ENCODE measurements at places on chromosomes 7 and 10. TPM values are rescaled to one million over a fixed set of nuclear protein-coding genes. Genes with fewer than 3 reads are reported as not detected.
A peak's percentile ranks its signal among the peaks of the same experiment; 100 is the strongest.

GRCh38 chr10:132893090-132893489 is 49.3 kb downstream of the CFAP46 start:
- DNase-seq, result peak; percentile 38

GRCh38 chr10:124152139-124153022 is 59.0 kb upstream of the CHST15 start:
- no peak for DNase-seq

DNA sequence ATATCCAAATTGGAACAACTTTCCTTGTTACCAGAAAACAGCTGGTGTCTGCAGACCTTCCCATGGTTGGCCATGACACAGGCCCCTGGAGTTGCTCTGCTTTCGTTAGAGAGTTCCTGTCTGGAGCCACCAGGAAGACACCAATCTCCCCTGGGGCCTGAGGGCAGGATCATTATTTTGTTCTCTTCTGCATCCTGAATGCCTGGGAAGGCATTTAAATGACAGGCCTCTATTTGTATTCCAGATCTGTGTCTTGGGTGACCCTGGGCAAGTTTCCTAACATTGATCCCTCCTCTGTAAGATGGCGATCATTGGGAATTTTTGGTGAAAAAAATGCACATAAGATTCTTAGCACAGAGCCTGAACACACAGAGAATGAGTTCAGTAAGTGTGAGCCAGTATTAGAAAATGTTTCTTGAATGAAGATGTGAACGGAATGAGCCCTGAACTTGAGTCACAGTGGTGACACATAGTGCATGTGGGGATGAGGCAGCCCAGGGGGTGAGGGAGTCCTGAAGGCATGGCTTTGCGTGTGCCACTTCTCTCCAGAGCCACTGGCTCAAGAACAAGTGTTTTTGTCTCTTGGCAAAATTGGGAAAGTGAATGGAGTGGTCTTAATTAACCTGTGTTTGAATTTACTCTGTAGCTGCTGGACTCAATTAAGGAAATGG is 28.4 kb downstream of the BMPER start:
- no peak for DNase-seq

- DNase-seq, result no peak
Measured at GRCh38 chr10:71193516-71193915, 18.9 kb upstream of the UNC5B start.

- DNase-seq, result no peak
Measured at GRCh38 chr7:150787321-150788281, 12.6 kb downstream of the TMEM176B start.

GRCh38 chr10:71383972-71384687 is 12.6 kb upstream of the CDH23 start:
- peak; percentile 87 for DNase-seq

The NANOS1 gene
- 4.4 TPM for total RNA-seq

The RPA3 gene
- total RNA-seq, result 22.9 TPM

GRCh38 chr10:117746541-117747448 is 204.2 kb downstream of the EMX2 start:
- no peak for DNase-seq

DNA sequence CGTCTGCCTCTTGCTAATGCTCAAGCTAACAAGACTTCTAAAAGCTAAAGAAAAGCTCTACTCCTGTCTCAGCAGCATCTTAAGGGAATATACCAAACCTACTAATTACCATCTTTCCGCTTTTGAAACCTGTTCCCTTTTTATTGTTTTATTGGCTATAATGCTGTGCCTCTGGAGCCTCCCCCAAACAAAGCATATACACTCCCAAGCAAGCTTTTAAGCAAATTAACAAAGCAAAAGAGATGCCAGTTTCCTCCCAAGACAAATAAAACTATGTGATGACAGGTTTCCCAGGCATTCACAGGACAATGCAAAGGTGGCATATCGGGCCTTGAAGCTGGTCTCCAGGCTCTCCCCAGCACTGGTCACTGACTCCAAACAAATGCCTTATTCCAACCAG is 52.9 kb downstream of the SLC37A3 start:
- no peak for DNase-seq
